Non-pigmented ciliary epithelial cell (primary cell): ENCODE measurements at places on chromosomes 7 and 10.
A peak's percentile ranks its signal among the peaks of the same experiment; 100 is the strongest.

GRCh38 chr10:100970076-100970913 lies 991 bp downstream of the SEMA4G start:
- DNase-seq = no peak

DNA sequence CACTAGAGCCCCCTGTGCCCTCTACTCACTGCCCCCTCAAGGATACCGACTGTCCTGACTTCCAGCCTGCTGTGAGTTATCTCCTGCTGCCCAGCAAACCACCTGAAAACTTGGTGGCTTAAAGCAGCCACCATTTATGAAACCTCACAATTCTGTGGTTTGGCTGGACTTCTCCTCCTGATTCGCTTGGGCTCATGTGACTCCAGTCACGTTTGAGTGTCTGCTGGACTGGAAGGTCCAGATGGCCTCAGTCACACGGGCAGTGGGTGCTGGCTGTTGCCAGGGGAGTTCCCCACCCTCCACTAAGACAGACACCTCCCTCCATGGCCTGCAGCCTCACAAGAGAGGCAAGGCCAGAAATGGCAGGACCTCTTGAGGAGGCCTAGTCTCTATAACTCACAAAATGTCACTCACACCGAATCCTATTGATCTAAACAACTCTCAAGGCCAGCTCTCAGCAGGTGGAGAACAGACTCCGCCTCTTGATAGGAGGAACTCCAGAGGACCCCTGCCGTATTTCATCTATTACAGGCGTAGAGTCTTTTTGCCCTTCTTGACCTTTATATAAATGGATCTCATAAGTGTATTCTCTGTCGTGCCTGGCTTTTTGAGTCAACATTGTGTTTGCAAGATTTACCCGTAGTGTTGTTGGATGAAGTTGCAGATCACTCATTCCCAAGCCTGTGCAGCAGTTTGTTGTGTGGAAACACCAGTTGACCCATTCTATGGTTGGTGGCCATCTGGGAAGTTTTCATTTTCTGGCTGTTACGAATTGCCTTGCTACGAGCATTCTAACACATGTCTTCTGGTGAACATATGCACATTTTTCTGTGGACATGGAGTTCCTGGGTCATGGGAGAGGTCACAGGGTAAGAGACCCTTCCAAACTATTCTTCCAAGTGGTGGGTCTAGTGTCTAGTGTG lies 48.3 kb downstream of the ZMIZ1 start:
- no peak for DNase-seq

DNA sequence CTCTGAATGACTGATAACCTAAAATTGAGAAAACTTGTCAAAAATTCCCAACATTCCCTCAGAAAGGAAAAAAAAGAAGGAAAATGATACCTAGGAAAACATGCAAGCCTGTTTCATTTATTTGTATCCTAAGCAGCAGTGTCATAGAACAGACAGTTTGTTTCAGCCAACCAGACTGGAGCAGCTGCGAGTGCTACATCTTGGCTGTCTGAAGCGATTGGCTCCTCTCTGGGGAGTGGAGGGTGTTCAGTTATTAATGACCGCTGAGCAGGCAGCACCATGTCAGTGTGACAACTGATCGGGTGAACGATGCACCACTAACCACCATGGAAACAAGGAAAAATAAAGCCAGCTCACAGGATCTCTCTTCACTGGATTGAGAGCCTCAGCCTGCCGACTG lies at the start of gene LRRN3:
Gene LRRN3, plus strand, starts transcription at position 282 of the 400 bp plus-strand sequence. CDS start 31,646 bp downstream, outside the sequence.
- DNase-seq = no peak

DNA sequence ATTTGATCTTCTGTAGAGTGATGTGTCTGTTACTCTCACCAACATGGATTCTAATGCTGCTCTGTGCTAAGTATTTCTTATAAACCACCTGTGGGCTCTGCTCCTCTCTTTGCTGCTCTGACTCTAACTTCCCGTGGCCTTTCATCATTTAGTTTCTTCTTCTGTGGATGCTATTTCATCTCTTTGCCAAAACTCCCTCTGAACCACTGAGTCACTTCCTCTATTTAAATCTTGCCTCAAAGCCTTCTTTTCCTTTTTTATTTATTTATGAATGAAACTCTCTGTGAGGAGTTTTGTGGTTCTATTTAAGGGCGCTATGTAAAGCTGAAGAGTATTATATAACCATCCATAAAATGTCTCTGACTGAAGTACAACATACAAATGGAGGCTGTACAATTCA lies 538.5 kb downstream of the SUGCT start:
- peak; percentile 50 for DNase-seq

DNA sequence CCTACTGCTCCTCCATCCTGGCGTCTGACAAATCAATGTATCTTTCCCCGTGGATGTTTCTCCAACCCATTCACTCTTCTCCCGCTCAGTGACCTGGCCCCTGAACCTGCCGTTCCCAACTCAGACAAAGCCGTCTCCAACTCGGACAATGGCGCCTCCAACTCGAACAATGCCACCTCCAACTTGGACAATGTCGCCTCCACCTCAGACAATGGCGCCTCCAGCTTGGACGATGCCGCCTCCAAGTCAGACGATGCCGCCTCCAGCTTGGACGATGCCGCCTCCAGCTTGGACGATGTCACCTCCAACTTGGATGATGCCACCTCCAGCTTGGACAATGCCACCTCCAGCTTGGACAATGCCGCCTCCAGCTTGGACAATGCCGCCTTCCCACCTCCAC lies 608.6 kb downstream of the DNAJB6 start:
- no peak for DNase-seq

DNA sequence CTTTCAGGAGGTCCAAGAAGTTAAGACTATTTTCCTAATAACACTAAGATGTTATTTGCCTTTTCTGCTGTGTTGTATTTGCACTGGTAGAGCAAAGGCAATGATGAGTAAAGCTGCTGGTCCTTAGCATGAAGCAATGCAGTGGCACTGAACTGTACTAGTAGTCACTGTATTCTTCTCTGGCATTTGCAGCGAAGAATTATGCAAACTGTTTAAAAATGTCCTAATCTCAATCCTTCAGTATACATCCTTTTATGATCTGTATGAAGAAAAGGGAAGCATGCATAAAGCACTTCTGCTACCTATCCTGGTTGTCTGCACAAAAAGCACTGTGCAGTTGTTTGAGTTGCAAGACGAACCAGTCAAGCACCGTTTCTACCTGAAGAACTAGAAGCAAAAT lies 20.4 kb downstream of the IGF2BP3 start:
- DNase-seq = no peak

- DNase-seq = no peak
Observed at GRCh38 chr10:116886772-116887171, 37.5 kb downstream of the ENO4 start.

GRCh38 chr10:6988654-6989053 lies 408.6 kb upstream of the PRKCQ start:
- no peak for DNase-seq

DNA sequence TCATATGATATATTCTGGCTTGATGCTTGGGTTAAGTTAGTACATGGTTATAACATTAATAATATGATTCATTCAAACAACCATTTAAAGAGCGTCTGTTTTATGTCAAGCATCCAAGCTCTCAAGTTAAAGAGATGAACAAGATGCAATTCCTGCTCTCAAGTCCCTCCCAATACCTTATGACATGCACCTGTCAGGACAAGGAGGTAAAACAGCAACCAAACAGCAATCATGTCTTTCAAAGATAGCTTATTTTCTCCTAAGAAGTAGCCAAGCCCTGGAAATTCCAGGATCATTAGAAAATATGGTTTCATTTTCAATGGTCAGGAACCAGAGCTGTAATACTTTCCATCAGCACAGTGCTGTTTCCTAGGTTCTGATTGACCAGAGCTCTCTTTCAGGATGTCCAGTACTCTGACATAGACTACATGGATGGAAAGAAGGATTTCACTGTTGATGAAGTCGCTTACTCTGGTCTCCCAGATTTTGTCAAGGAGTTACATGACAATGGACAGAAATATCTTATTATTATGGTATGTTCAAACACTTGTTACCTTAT lies 29.0 kb downstream of the MGAM2 start:
- DNase-seq = no peak
